ENCODE measurements at places on chromosomes 13 and 19. TPM values are rescaled to one million over a fixed set of nuclear protein-coding genes. Genes with fewer than 3 reads are reported as not detected.

Gene CPB2
- total RNA-seq, result not detected

Gene ZNF121
- total RNA-seq, result 16.9 TPM

Gene SRRM5
- 0.16 TPM for total RNA-seq

Gene ZNF844
- total RNA-seq, result 1.3 TPM

Gene ANKLE1
- 0.76 TPM for total RNA-seq
